ENCODE measurements at places on chromosomes 4 and X.

GRCh38 chr4:169234137-169234855 lies 36.5 kb downstream of the SH3RF1 start:
- DNase-seq: no peak

DNA sequence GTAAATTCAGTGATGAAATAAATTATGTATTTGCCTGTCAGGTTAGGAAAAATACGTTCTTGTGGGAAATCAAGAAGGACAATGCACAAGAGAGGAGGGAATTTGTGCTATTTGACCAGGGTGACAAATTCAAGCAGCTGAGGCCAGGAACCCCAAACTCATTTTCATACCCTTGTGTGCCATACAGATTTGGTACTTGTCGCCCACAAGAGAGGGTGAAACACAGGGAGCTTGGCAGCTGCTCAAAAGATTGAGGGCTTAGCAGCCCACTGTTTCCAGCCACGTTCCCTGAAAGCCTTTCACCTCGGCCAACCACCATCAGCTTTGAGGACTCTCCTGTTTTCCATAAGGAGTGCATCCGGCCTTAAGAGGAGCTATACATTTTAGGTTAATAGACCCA lies 111.2 kb downstream of the COL25A1 start:
- no peak for DNase-seq

DNA sequence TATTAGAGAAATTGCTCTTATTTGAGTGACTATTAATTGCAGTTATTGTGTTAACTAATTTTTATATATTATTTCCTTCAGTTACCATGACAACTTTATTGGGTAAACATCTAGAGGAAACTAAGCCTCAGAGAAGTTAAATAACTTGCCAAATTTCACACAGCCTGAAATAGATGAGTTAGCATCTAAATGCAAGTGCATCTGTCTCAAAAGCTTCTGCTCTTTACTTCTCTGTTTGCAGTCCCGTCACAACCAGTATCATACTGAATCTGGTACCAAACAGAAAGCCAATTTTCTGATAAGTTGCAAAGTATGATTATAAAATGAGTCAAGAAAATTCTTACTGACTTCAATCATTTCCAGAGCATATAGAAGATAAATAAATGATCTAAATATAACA lies 1544.9 kb upstream of the PCDH7 start:
- DNase-seq: no peak

GRCh38 chrX:69094977-69095669 lies 70.1 kb downstream of the PJA1 start:
- no peak for DNase-seq

DNA sequence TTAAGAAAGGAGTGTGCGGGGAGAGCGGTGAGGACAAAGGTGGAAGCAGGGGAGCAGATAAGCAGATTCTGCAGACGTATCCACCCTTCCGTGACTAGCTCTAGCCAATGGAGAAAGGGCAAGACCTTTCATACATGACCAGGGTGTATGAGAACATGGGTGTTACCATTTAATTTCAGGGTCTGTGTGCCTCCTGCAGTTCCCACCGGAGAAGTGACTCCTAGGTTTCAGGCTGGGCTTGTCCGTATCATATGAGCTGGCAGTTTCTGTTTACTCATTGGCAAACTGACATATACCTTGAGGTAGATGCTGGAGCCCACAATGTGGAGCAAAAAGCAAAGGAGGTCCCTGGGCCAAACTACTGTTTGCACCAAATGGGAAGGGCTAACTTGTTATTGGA lies 6.8 kb downstream of the RBM47 start:
- DNase-seq: no peak

GRCh38 chr4:169765835-169766234 lies 8.1 kb upstream of the HPF1 start:
- no peak for DNase-seq

- no peak for DNase-seq
These were observed 11.2 kb upstream of the TFDP3 start for GRCh38 chrX:133229361-133229760.

GRCh38 chr4:122012735-122013134 lies 60.9 kb upstream of the TRPC3 start:
- no peak for DNase-seq

DNA sequence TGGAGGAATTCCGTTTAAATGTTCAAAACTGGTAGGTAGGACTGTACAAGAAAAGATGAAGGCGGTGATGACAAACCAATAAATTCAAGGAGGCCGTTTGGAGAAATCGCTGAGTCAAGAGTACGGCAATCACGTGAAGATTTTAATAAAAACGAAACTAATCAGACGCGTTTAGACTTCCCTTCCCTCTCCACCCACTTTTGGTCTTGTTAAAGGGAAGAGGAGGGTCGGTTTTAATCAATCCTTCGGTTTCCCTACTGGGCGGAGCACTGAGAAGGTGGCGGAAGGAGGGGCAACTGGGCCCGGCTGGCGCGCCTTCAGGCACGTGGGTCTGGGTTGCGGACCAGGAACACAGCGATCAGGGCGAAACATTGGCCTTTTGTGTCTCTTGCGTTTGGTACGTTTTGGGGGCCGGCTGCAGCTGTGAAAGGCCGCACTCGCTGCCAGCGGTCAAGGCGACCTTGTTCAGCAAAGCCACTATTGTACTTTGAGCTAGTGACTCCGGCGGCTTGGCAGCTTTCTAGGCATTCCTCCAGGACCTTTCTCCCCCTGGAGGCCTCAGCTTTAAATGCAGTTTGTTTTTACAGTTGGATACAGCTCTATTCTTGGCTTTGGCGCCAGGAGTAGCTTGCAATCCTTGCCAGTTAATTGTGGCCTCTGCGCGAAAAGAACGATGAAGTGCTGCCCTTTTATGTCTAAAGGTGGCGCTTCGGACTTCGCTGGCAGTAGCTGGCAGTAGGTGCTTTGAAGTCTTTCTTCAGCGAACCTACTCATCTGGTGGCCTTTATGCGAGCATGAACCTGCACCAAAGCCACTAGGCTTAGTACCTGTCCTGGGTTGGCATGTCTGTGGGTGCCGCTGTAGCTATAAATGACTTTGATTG lies 16.8 kb upstream of the LAMP2 start:
- peak; percentile 86 for DNase-seq

- no peak for DNase-seq
These were observed 48.8 kb upstream of the CCSER1 start for GRCh38 chr4:90078440-90078839.

DNA sequence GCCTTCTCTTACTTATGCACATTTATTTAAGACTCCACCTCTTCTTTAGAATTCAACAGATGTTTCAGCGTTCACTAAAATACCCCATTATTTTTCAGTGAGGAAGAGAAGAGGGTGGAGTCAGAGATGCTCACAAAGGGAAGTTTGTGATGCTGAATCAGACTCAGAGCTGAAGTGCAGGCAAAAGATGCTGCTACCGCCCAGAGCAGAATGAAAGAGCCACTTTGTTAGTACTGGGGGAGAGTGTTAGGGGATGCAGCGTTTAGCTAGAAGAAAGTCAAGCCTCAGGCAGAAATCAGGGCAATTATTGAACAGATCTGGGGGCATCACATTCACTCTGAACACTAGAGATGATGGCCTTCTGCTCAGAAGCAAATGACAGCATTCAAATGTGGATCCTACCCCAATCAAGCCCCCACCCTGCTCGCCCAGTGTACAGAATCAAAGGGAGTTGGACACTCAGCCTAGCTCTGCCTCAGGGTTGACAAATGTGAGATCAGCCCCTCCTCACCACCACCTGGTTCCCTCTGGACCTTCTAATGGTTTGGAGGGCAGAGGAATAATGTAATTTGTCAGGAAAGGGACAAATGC lies 138.3 kb downstream of the UNC5C start:
- DNase-seq: peak; percentile 23

GRCh38 chr4:39976945-39977488 lies 694 bp downstream of the PDS5A start:
- DNase-seq: peak; percentile 60

GRCh38 chr4:185254434-185254833 lies 45.0 kb downstream of the SNX25 start:
- no peak for DNase-seq

- DNase-seq: no peak
These were observed 10.9 kb downstream of the BOD1L1 start for GRCh38 chr4:13616597-13616996.

- no peak for DNase-seq
These were observed 898.2 kb downstream of the PCDH18 start for GRCh38 chr4:136634121-136634520.

GRCh38 chr4:81146466-81146865 lies 68.6 kb downstream of the PRKG2 start:
- no peak for DNase-seq

GRCh38 chr4:141099326-141099725 lies 33.9 kb downstream of the RNF150 start:
- DNase-seq: no peak

DNA sequence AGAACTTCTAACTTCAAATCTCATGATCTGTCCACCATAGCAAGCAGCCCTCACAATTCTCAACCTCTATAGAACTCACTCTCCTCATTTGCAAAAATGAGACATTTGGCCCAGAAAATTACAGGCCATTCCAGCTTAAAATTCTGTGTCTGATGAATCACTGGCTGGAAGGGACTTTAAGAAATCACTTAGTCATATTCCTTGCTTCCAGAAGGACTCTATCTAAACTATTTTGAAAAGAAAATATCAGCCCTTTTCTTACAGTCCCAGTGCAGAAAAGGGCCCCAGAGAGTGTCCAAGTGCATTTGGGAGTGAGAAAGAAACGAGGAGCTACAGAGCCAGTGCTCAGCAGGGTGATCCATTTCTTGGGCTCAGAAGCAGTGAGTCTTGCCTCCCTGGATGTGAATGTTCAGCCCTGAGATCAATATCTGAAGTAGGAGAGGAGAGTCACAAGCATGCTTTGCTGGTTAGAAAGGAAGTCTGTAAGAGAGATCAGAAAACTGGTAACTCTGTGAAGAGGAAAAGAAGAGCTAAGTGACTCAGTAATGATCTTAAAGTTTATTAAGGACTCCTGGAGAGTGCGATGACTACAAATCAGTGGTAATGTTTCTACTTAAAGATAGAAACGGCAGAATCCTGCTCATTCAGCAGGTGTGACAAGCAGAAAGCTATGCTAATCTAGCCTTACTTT lies 139.8 kb downstream of the PALLD start:
- no peak for DNase-seq

GRCh38 chr4:16684097-16684496 lies 214.3 kb downstream of the LDB2 start:
- DNase-seq: no peak

- no peak for DNase-seq
These were observed 106.4 kb upstream of the NDST4 start for GRCh38 chr4:115219862-115220261.

- no peak for DNase-seq
These were observed 128.0 kb downstream of the AFAP1 start for GRCh38 chr4:7811536-7812191.

DNA sequence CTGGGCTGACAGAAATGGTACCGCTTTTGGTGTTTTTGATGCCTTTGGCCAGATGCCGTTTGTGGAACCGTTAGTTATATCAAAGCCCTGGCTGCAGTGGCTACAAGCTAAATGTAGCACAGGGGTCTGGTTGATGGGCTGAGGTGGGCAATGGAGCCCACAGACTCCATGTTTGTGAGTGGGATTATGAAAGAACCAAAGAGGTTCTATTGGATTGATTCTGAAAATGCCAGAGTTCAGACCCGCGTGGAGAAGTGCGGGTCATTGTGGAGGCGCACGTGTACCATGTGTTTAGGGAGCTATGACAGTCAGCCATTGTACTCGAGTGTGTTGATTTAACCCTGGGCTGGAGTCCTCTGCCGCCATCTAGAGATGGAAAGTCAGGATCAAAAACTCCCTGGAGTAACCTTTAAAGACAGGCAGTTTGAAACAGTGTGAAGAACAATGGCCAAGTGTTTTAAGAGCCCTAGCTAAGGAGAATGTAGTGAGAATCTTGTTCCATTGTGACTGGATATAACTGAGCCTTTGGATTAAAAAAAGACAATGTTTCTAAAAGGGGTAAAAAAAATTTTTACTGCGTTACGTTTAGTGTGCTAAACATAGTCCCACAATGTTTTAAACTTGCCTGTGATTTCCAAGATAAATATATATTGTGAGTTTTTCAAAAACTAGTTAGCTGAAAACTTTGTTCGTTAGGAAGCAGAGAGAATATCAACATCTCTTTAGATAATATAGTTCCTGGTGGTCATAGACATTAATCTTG lies 12.7 kb downstream of the ART3 start:
- DNase-seq: peak; percentile 33

GRCh38 chr4:122453384-122453995 lies 3.0 kb downstream of the IL2 start:
- DNase-seq: no peak

- no peak for DNase-seq
These were observed 63.7 kb downstream of the TMEM164 start for GRCh38 chrX:110066488-110067225.

- DNase-seq: no peak
These were observed 16.6 kb downstream of the COQ2 start for GRCh38 chr4:83267830-83268475.

DNA sequence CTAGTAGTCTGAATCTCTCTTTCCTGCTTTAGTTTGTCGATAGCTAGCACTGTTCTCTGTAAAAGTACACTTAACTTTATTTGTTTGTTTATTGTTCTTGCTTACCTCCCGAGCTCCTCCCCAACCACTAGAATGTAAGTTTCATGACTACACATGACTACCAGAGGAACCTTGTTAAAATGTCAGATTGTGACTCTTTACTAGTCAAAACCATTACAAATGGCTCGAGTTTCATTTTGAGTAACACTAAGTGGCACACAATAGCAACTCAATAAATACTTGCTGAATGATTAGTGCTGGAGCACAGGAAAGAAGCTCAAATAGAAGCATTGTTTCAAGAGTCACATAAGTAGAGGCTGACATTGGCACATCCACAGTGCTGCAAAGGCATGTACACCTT lies 116.1 kb downstream of the MAPK10 start:
- DNase-seq: no peak

DNA sequence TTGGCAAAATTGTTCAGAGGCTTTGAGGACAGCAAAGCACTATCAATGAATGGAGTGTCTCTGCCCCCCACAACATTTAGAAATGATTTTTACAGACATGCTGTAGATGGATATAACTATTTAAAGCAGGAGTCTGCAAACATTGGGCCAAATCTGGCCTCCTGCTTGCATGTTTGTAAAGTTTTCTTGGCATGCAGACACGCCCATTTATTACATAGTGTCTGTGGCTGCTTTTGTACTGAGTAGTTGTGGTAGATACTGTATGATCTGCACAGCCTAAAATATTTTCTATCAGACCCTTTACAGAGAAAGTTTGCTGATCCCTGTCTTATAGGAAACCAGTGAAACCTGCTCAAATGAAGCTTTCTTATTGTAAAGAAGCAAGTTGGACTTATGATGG lies 45.5 kb upstream of the PHEX start:
- no peak for DNase-seq

- no peak for DNase-seq
These were observed 53.6 kb downstream of the LAS1L start for GRCh38 chrX:65480960-65481359.

- no peak for DNase-seq
These were observed 240.1 kb upstream of the CTSO start for GRCh38 chr4:156193800-156194199.

DNA sequence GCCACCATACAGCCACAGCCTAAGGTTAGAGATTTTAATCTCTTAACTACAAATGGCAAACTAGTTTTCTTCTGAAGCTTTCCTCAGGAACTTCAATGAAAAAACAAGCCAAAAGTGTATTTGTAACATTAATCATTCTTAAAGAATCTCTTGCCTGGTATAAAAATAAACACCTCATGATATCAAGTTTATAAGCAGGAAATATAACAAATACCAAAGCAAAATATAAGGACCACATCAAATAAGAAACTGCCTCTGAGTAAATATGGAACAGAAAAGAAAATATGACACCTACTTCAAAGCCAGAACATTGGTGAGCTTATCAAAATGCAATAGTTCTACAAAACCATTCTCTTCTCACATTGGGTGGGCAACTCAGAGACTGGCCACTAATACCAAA lies 89.9 kb downstream of the GPC4 start:
- no peak for DNase-seq
